ENCODE measurements at places on chromosomes 12 and 14.

- DNase-seq, result no peak
These were observed 45.9 kb downstream of the PPP1R13B start for GRCh38 chr14:103801459-103801858.

- no peak for DNase-seq
These were observed 396 bp downstream of the NDUFA9 start for GRCh38 chr12:4649358-4649661.

DNA sequence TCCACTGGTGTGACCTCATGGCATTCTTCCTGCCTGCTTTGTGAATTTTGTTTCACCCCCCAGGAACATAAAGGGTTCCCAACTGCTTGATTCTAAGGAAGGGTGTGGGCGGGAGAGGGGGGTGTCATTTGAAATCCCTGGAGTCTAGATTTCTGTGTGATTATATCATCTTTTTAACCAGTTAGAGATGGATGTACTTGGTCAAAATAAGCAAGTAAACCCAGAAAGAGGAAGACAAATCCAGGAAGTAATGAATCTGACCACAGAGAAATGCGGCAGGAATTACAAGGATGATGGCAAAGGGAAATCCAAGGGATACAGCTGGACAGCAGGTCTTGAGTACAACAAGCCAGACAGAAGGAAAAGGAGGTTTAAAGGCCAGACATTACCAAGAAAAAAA lies 38.9 kb downstream of the DMAC2L start:
- DNase-seq, result no peak

- DNase-seq, result no peak
These were observed 210.1 kb upstream of the PLXNC1 start for GRCh38 chr12:93938317-93938716.

DNA sequence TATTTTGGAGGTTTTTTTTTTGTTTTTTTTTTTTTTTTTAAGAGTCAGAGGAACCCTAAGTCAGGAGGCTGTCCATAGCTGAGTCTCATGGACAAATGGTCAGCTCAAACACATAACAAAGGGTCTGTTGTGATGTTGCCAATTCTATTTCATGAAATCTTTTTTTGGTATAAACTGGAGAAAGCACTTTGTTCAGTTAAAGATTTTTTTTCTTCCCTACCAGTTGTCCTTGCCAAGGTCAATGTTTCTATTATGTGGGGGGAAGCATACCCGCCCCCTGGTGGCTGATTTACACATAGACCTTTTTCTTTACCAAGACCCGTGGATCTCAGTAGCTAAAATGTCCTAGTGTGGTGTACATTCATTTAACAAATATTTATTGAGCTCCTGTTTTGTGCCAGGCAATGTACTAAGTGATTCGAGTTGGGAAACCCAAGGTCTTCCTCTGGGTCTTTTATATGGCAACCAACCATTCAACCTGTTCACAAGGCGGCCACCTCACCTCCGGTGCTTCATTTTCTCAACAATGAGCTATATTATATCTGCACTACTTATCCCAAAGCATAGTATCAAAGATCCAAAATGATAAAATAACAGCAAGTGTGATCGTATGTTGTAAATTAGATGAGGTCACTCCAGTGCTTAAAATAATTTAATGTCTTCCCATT lies 214.5 kb downstream of the PAH start:
- DNase-seq, result peak; percentile 8

DNA sequence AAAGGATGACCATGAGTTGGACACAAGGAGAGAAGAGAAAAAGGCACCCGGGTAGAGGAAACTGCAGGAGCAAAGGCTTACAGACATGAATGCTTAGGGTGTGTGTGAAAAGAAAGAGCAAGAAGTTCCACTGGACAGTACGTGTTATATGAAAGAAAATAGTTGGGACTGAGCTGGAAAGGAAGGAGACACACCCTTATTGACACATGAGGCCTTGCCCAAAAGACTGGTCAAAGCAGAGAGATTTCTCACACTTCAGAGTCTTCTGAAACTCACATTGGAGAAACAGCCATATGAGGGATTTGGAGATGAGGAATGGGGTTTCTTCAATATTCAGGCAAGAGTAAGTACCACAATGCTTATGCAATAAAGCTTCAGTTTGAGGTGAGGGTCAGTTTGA lies 56.0 kb downstream of the TTC9 start:
- DNase-seq, result no peak

DNA sequence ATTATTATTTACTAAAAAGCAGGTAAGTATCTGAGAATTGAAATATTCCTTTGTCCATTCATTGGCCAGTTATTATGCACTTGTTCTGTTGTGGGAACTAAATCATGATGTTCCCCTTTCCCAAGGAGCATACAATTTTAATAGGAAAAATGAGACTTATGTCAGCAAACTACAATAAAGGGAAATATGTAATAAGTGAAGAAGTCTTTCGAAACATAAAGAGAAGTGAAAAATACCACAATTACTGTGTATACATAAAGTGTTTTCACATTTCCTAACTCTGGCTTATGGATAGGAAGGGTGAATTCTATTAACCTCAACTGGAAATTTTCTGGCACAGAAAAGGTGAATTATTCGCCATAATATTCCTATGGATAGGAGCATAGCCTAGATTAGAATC lies 78.4 kb upstream of the DNM1L start:
- DNase-seq, result no peak
